ENCODE measurements at places on chromosomes 1 and 21.

GRCh38 chr1:53899206-53899628 lies 5.2 kb downstream of the DIO1 start:
- no peak for DNase-seq

- no peak for DNase-seq
Observed at GRCh38 chr21:28654406-28654805, 338.3 kb downstream of the LTN1 start.

GRCh38 chr21:29193901-29194300 lies 63.5 kb downstream of the MAP3K7CL start:
- DNase-seq, result no peak

DNA sequence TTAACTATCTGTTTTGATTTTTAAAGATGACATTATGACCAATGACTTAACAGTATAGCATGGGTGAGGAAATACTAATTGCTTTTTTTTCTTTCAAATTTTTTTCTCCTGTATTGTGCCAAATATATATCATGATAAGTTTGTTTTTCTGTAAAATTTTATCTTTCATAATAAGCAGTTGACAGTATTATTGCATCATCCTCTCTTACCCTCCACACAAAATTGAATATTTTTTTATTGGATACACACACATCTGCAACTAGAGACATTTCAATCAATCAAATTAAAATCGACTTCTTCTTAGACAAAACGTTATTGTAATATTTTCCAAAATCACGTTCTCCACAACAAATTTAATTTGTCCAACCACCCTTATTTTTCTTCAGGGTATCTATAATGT lies 330.4 kb upstream of the BRINP3 start:
- no peak for DNase-seq

- DNase-seq, result no peak
Observed at GRCh38 chr1:110787328-110788071, 85.4 kb upstream of the CD53 start.

GRCh38 chr1:191913260-191913977 lies 244.8 kb upstream of the RGS18 start:
- no peak for DNase-seq

GRCh38 chr1:41426201-41426890 lies 58.1 kb downstream of the EDN2 start:
- no peak for DNase-seq

DNA sequence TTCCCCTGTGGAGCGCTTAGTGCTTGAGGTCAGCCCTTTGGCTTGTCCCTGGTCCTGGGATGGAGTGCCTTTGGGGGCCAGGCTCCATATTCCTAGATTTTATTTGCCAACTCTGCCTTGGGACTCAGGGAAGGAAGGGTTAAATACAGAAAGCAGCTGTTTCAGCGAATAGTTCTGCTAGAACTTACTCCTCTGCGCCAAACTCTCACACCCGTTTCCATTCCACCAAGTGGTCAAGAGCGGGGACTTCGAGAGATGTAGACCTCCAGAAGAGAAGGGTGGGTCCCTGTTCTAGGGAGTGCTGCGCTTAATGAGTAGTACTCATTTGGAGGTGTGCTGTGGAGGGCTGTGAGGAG lies 704 bp upstream of the TOMM40L start:
- DNase-seq, result no peak

- no peak for DNase-seq
Observed at GRCh38 chr1:147201276-147201675, 23.9 kb downstream of the FMO5 start.

DNA sequence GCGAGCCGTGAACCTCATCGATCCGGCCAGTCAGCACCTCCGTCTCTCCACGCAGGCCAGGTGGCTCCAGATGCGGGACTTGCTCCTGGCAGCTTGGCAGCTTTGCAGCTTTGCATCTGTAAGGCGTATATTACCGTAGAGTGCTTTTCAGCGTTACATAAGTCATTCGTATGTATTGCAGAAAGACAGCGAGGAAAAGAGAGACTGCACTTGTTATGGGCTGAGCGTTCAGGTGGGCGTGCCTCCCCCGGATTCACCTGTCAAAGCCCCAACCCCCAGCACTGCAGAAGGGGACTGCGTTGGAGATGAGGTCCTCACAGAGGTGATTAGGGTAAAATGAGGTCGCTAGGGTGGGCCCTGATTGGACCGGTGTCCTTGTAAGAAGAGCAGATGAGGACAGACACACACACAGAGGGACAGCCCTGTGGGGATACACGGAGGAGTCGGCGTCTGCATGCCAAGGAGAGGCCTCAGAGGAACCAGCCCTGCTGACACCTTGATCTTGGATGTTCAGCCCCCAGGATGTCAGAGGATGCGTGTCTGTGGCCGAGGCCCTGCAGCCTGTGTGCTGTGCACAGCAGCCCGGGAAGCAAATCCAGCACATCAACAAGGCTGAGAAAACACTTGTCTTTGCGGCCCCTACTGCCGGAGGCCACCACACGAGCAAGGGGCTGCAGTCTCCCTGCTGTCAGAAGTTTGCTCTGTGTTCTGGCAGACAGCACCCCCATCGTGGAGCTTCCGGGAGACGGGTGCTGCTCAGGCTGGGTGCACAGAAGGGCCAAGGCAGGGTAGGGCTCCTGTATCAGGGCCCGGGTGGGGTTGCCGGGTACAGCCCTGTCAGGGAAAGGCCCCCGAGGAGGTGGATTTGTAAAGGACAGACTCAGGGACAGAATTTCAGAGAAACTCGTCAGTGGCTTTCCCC lies 10.9 kb upstream of the AGPAT3 start:
- no peak for DNase-seq

GRCh38 chr1:58119971-58120370 lies 426.6 kb downstream of the OMA1 start:
- DNase-seq, result no peak

DNA sequence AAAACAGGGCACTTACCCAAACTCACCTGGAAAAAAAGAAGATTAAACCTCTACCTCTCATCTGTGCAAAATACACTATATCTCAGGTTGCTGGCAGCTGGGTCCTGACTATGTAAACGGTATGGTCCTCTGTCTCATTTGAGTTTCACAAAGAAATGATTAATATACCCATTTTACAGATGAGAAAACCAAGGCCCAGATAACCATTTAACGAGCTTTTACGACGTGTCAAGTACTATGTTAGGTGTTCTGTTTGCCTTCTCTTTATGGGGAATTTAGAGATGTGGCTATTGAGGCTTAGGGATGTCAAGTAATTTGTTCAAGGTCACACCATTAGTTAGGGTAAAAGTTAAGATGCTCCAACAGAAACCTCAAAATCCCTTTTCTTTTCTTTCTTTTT lies 140.4 kb upstream of the USP24 start:
- no peak for DNase-seq

- DNase-seq, result no peak
Observed at GRCh38 chr1:223747838-223748335, 35.5 kb downstream of the CAPN2 start.

- DNase-seq, result no peak
Observed at GRCh38 chr1:248373761-248374160, 1.8 kb upstream of the OR2T6 start.

DNA sequence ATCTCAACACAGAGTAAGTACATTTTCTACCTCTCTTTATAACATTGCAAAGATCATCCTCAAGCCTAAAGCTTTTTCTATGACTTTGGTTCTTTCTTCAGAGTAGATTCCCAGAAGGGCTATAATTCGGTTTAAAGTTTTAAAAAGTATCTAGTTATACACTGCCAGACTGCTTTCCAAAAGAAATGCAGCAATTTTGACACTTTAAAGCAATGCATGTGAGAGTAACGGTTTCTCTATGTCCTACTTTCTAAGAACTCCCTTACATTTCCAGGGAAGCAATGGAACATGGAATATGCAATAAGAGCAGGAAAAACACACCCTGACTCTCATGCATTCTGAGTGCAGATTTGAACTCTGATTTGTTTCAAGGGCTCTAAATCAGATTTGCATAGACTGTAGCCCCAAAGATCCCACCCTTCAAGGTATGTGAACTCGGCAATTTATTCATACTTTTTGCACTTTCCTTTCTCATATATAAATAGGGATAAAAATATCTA lies 331.6 kb downstream of the HHIPL2 start:
- no peak for DNase-seq

DNA sequence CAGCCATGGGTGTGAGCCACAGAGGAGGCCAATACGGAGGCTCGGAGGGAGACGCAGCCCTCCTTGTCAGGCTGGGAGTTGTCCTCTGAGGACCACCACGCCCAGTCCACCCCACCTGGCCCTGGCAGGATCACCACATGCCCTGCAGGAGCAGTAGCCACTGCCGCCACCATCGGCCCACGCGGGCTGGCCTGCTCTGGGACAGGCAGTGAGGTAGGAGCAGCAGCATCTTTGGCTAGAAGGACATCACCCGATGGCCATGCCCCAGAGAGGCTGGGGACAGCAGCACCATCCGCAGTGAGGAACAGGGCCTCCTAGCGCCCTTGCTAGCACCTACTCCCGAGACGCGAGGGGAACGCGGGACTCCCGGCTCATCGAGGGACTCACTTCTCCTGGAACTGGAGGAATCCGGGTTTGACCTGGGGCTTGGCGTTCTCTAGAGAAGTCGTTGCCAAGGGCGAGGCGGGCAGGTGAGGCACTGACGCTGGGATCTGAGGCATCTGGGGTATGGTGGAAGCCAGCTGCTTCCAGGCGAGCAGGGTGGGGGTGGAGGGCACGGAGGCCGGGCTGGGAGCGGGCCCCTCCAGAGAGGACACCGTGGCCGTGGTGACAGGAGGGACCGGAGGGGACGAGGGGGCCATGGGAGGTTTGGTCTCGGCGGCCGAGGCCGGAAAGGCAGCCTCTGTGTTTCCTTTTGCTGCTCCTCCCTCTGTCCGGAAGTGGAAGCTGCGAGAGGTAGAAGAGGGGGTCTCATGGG lies 148.9 kb downstream of the CASZ1 start:
- DNase-seq, result no peak

DNA sequence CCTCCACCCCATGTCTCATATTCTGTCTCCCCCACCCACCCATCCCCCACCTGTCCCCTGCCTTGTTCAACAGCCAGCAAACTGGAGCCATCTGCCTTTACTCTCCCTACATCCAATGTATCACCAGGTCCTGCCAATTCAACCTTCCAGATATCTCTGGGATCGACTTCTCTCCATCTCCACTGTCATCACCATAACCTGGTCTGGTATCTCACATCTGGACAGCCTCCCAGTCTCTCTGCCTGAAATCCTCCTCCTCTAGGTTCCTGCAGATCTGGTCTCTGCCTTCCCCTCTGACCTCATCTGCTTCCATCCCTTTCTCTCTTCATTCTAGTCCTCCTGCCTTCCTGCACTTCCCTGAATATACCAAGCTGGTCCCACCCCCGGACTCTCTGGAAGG lies 22.2 kb upstream of the CDCA8 start:
- no peak for DNase-seq

DNA sequence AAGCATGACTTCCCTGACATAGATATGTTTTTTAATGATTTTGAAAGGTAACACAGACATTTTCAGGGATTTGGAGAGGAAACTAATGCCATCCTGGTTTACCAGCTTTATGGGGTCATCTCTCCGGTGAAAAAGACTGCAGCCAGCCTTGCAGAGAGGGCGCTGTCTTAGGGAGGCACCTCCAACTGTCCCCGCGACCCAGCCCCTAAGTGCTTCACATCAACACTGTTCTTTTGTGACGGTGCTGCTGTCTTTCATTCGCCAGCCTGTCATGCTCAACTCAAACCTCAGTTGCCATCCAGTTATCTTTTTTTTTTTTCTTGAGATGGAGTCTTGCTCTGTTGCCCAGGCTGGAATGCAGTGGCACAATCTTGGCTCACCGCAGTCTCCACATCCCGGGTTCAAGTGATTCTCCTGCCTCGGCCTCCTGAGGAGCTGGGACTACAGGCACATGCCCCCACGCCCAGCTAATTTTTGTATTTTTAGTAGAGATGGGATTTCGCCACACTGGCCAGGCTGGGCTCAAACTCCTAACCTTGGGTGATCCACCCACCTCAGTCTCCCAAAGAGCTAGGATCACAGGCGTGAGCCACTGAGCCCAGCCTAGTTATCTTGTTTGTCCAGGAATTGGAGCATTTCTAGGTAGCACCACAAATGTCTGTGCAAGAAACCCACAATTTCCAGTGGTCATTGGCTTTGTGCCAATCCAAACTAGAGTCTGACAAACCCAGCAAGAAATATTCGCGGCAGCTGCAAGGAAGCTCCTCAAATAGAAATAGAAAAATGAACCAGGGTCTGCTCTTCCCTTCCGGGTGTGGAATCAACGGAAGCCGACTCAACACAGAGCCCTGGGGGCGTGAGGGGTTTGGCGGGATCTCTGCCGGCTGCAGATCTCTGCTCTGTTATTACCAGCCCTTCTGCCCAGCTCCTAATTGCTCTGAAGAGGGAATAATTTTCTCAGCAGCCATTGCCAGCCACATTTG lies 24.2 kb downstream of the PDE9A start:
- peak; percentile 4 for DNase-seq

GRCh38 chr1:6260961-6261614 lies at the start of gene GPR153:
Gene GPR153 (minus strand): TSS chr1:6261098. CDS start chr1:6254905, 6,193 bp downstream.
- DNase-seq, result no peak

- no peak for DNase-seq
Observed at GRCh38 chr1:159908031-159908940, 8.3 kb upstream of the CFAP45 start.

DNA sequence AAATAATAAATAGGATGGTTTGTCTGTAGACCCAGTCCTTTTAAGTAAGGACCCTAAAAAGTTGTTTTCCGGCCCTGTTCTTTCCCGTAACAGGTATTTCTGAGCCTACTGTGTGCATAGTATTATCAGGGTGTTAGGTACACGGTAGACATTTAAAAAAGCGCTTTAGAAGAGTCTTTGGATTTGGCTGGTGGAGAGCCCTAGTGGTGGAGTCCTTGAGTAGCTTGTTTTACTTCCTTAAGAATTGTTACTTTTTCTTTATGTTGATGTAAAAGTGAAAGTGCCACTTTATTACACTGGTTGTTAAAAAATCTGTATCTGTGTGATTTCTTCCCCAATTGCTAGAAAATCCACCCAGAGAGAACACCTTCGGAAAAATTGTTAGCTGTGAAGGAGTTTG lies 36.8 kb downstream of the SMYD2 start:
- no peak for DNase-seq

DNA sequence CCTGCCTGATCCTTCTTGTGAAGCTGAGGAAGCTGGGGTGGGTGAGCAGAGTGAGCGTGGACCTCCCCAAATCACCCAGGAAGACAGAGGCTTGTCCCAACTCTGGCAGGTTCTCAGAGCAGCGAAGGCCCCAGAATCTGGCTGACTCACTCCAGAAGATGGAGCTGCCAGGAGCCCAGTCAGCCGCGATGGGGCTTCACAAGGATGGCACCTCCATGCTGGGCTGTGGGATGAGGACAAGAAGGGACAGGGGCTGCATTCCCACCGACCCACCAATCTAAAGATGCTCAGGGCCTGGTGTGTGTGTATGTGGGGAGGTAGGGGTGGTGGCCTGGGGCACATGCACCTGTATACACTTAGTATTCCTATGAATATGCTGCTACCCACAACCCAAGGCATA lies 52.9 kb downstream of the ATP1A1 start:
- no peak for DNase-seq

- DNase-seq, result peak; percentile 87
Observed at GRCh38 chr21:42198929-42199867, 19.7 kb upstream of the ABCG1 start.

GRCh38 chr1:147785794-147786506 lies 25.5 kb upstream of the GJA5 start:
- no peak for DNase-seq

- no peak for DNase-seq
Observed at GRCh38 chr1:17892225-17892624, 137.1 kb downstream of the ACTL8 start.
